CD8-positive, alpha-beta memory T cell (primary cell): ENCODE measurements at places on chromosomes 4 and X. TPM values are rescaled to one million over a fixed set of nuclear protein-coding genes. Genes with fewer than 3 reads are reported as not detected.

The PPA2 gene
- polyA plus RNA-seq: 140 TPM

The TRIM2 gene
- polyA plus RNA-seq: 1.5 TPM

The EGF gene
- not detected for polyA plus RNA-seq

The MGARP gene
- polyA plus RNA-seq: 0.84 TPM

The APBB2 gene
- polyA plus RNA-seq: not detected

The SLITRK4 gene
- polyA plus RNA-seq: not detected

The PPEF2 gene
- polyA plus RNA-seq: not detected

The FAM9C gene
- not detected for polyA plus RNA-seq

The HPGDS gene
- polyA plus RNA-seq: not detected

The DSPP gene
- not detected for polyA plus RNA-seq

GRCh38 chr4:41287005-41287404, 30.3 kb downstream of the UCHL1 start:
- H3K27me3 ChIP-seq: no peaks in the 10 kb centered on the region
- H3K4me3 ChIP-seq: no peak overlapping the region
- DNase-seq: no peak
- no peaks in the 10 kb centered on the region for H3K4me1 ChIP-seq

DNA sequence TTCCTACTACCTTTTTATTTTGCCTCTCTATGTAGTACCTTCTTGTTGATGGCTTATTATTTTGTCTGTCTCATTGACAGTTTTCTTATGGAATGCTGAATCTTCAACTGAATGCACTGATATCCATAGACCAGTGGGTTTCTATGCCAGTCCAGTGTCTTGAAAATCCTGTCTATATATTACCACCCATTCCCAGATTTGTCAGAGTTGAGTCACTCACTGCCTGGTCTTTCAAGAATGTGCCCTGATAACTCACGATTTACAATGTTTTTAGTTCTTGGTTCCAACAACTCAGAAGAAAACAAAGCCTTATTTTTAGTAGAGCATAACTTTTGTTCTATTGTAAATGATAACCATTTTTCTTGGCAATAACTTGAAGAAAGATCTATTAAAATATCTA, 606.0 kb upstream of the PITX2 start:
- no peak for DNase-seq
- H3K36me3 ChIP-seq: no peaks in the 10 kb centered on the region
- no peak overlapping the region for H3K4me3 ChIP-seq

DNA sequence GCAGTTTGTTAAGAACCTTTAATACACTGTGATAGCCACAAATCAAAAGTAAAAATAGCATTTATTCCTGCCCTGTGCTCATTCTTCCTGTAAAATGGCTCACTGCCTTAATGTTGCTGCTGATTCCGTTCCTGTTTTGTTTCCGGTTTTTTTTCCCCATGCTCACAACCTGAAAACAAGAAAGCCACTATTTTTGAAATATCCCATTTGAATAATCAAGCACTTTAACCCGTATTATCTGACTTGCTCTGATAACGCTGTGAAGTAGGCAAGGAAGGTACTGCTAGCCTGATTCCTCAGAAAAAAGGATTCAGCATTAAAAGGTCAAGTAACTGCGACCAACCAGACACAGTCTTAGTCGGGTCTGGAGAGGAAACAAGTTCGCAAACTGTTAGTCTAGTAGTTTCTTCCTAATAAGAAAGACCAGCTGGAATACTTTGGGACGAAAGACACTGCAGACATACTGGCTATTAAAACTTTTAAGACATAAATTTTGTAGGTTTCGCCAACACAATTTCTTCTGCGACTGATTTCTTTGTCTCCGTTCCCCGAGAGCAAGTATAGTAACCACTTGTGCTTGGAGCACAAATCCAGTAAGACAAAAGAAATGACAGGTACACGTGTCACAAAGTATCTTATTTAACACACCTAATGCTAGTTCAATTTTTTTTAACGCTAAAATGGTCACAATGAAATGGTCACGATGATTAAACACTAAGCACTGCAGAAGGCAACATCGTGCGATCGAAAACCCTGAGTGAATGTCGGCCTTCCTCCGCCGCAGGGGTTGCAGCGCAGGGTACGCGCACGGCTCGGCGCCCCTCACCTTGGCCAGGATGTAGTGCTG, 802 bp downstream of the COX18 start:
- DNase-seq: no peak
- H3K4me3 ChIP-seq: peak overlapping the region; percentile 80
- no peaks in the 10 kb centered on the region for H3K27me3 ChIP-seq
- H3K4me1 ChIP-seq: peaks cover 34% of the 10 kb centered on the region
- H3K27ac ChIP-seq: peak overlapping the region; percentile 97

DNA sequence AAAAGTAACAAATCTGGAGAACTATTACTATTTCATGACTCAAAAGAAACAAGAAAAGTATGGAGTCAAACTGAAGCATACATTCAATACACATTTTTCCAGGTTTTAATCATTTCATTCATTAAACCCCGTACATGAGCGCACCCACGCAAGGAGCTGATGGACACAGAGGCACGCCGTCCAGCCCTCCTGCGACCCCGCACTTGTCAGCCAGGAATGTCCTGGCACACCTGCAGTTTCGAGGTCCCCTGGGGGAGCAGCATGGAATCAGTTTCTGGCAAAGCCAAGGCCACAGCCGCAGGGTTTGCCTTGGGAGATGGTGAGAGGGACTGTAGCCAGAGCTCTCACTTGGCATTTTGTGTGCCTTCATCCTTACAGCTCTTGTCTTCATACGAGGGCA, 12.8 kb upstream of the SLC2A9 start:
- H3K4me3 ChIP-seq: no peak overlapping the region
- no peak for DNase-seq
- no peaks in the 10 kb centered on the region for H3K4me1 ChIP-seq
- H3K27ac ChIP-seq: no peak overlapping the region

DNA sequence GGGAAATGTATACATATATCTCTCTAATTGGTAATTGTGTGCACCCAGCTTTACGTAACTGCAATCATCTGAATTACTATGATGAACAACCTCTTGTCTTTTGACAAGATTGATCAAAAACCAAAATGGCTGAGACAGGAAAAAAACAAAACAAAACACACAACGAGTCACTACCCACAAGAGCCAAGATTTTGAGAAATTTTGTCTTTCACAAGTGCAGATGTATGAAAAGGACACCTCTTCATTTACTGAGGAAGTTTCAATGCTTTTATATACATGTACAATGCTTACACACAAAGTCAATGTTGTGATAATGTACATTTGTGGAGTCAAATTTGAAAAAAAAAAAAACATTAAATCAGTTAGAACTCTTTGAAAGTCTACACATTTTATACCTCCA, 224.6 kb downstream of the SCFD2 start:
- H3K4me1 ChIP-seq: no peaks in the 10 kb centered on the region
- no peak overlapping the region for H3K4me3 ChIP-seq
- no peak overlapping the region for H3K27ac ChIP-seq
- DNase-seq: no peak
- no peaks in the 10 kb centered on the region for H3K27me3 ChIP-seq

- no peaks in the 10 kb centered on the region for H3K4me1 ChIP-seq
- H3K27me3 ChIP-seq: no peaks in the 10 kb centered on the region
- H3K4me3 ChIP-seq: no peak overlapping the region
- no peak overlapping the region for H3K27ac ChIP-seq
- H3K36me3 ChIP-seq: no peaks in the 10 kb centered on the region
These were observed 62.6 kb downstream of the NSUN7 start for GRCh38 chr4:40812386-40812785.

GRCh38 chr4:132085105-132085504, 1064.0 kb upstream of the PCDH10 start:
- H3K4me3 ChIP-seq: no peak overlapping the region
- no peaks in the 10 kb centered on the region for H3K27me3 ChIP-seq
- DNase-seq: no peak
- no peak overlapping the region for H3K27ac ChIP-seq
- H3K4me1 ChIP-seq: no peaks in the 10 kb centered on the region

- no peak overlapping the region for H3K27ac ChIP-seq
- H3K36me3 ChIP-seq: no peaks in the 10 kb centered on the region
- no peak for DNase-seq
These were observed 26.5 kb downstream of the OTUD6A start for GRCh38 chrX:70088751-70089150.

DNA sequence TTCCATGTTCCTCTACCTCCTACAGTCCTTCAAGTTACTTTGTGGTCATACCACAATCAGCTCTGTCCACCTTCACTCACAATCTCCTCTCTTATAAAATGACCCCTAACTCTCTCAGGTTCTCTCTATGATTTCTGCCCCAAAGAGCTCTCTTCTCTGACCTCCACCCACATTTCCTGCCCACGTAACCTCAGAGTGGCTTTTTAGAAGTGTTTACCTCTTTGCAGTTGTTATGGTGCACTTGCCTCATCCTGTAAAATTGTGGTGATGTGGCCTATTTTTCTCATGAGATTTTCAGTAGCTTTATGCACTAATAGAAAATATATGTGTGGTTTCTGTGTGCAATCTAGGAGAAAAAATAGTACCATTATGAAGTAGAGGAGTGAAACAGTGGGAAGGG, 215.8 kb downstream of the PACRGL start:
- peaks cover 9% of the 10 kb centered on the region for H3K4me1 ChIP-seq
- no peaks in the 10 kb centered on the region for H3K27me3 ChIP-seq
- DNase-seq: peak; percentile 19
- H3K4me3 ChIP-seq: no peak overlapping the region

GRCh38 chr4:1168191-1169101, 3.9 kb downstream of the SPON2 start:
- H3K36me3 ChIP-seq: no peaks in the 10 kb centered on the region
- peaks cover 25% of the 10 kb centered on the region for H3K4me1 ChIP-seq
- peaks cover 12% of the 10 kb centered on the region for H3K27me3 ChIP-seq
- H3K27ac ChIP-seq: peak overlapping the region; percentile 87
- no peak for DNase-seq

DNA sequence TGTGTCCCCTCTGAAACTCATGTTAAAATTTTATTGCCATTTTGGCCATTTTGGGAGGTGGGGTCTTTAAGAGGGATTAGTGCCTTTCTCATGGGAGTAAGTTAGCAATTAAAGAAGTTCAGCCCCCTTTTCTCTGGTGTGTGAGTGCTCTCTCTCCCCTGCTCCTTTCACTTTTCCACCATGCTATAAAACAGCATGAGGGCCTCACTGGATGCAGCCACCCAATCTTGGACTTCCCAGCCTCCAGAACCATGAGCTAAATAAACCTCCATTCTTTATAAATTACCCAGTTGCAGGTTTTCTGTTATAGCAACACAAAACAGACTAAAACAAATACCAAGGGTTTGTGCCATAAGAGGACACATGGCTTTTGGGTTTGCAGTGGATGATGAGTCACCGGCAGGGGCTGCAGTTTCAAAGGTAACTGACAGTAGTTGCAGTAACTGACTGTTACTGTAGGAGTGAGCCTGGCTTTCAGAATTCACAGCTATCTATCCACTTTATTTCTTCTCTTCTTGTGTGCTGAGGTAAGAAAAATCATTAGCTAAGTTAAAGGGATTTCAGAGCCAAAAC, 121.5 kb downstream of the PPEF1 start:
- DNase-seq: no peak
- no peak overlapping the region for H3K4me3 ChIP-seq
- no peaks in the 10 kb centered on the region for H3K27me3 ChIP-seq
- H3K27ac ChIP-seq: no peak overlapping the region
- no peaks in the 10 kb centered on the region for H3K4me1 ChIP-seq

DNA sequence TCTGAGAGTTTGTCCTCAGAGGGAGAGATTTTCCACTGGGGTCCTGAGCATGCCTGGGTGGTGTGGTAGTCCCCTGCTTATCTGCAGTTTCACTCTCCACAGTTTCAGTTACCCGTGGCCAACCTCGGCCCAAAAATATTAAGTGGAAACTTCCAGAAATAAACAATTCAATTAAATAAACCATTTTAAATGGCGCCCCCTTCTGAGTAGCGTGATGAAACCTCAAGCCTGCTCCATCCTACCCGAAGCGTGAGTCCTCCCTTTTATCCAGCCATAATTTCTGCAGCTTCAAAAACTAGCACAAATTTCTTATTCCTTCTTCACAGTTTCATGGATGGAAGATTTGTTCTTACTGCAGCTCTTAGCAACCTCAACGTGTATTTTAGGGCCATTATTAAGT, 26.7 kb downstream of the PNMA6E start:
- no peak overlapping the region for H3K4me3 ChIP-seq
- no peaks in the 10 kb centered on the region for H3K4me1 ChIP-seq
- no peak overlapping the region for H3K27ac ChIP-seq
- no peak for DNase-seq

DNA sequence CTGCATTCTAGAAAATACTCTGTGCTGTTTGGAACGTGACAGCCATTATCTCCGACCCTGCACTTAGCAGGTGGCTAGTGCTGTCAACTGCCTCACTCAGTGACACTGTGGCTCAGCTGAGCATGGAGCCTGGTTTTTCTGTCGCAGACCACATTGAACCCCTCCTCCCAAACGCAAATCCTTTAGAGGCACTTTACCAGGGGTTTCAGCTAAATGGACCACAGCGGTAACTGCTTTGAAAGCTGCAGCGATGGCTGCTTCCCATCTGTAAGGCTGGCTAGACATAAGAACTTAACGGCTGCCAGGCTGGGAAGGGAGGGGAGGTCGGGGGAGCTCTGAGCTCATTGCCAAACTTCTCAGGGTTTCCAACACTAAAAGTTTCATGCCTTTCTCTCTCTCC, 8.1 kb downstream of the SLC34A2 start:
- no peaks in the 10 kb centered on the region for H3K4me1 ChIP-seq
- H3K36me3 ChIP-seq: no peaks in the 10 kb centered on the region
- no peak overlapping the region for H3K4me3 ChIP-seq
- H3K27me3 ChIP-seq: no peaks in the 10 kb centered on the region

DNA sequence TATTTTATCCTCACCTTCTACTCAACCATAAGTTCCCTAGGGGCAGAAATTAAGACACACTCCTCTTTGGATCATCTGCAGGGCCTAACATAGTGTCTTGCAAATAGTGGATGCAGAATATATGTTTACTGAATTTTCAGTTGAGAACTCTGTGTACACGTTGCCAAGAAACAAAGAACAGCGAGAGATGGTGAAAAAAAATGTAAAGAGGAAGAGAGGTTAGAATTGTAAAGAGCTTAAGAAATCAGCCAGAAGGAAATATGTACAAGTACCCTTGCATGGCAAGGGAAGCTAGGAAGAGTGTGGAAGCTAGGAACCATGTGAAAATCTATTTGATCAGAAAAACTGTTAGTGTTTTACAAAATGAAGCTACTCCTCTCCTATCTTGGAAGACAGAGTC, 431.0 kb downstream of the SMARCA1 start:
- no peaks in the 10 kb centered on the region for H3K4me1 ChIP-seq
- H3K4me3 ChIP-seq: no peak overlapping the region
- no peak overlapping the region for H3K27ac ChIP-seq
- H3K27me3 ChIP-seq: no peaks in the 10 kb centered on the region
- no peak for DNase-seq
- H3K36me3 ChIP-seq: no peaks in the 10 kb centered on the region
